ENCODE measurements at places on chromosomes 4 and X. TPM values are rescaled to one million over a fixed set of nuclear protein-coding genes. Genes with fewer than 3 reads are reported as not detected.

The STBD1 gene
- total RNA-seq = 15.0 TPM

The CXXC4 gene
- not detected for total RNA-seq

The NXT2 gene
- 9.5 TPM for total RNA-seq

The STAG2 gene
- total RNA-seq = 36.1 TPM

GRCh38 chr4:170758988-170759387 is 669.2 kb upstream of the AADAT start:
- H3K4me1 ChIP-seq = no peaks in the 10 kb centered on the region
- peaks cover 6% of the 10 kb centered on the region for H3K27me3 ChIP-seq
- H3K27ac ChIP-seq = no peak overlapping the region
- no peak overlapping the region for H3K4me3 ChIP-seq

DNA sequence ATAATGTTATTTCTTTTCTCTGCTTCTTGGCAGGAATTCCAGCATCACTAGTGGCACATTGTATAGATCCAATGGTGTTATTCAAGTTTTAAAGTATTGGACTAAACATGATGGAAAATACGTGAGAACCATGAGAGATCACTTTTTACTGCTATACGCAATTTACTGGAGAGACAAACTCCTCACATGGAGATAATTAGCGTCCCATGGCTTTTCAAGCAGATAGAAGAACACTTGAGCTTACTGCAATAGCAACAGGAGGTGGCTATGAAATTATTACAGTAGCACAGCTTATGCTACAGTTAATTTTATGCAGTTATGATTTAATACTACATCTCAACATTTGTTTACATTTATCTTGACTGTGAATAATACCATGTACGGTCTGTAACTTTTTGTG is 11.9 kb upstream of the TMEM185A start:
- no peak for DNase-seq
- no peaks in the 10 kb centered on the region for H3K36me3 ChIP-seq
- no peak overlapping the region for H3K4me3 ChIP-seq
- no peak overlapping the region for H3K27ac ChIP-seq
- H3K27me3 ChIP-seq = no peaks in the 10 kb centered on the region

- H3K4me3 ChIP-seq = no peak overlapping the region
- DNase-seq = no peak
- peaks cover 37% of the 10 kb centered on the region for H3K4me1 ChIP-seq
- H3K36me3 ChIP-seq = peaks cover 3% of the 10 kb centered on the region
- H3K27ac ChIP-seq = no peak overlapping the region
Observed at GRCh38 chr4:87100168-87100567, 120.2 kb downstream of the KLHL8 start.

DNA sequence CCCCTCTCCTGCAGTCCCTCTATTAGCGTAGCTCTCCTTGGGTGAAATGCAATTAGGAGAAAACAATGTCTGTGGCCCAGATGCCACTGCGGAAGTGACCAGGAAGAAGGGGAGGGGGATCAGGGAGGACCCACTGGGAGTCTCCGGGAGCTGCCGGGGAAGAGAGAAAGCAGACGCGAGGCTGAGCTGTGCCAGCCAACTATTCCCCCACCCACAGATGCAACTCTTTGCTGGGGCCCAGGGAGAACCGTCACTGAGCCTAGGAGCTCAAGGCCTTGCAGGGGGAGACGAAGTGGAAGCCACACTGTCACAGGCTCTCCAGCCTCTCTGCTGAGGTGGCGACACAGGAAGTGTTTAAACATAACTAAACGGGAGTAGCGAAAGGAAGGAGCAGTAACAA is 149.2 kb downstream of the BCOR start:
- H3K4me1 ChIP-seq = peaks cover 14% of the 10 kb centered on the region
- no peak overlapping the region for H3K27ac ChIP-seq
- DNase-seq = peak; percentile 32
- no peaks in the 10 kb centered on the region for H3K36me3 ChIP-seq
- no peak overlapping the region for H3K4me3 ChIP-seq
- H3K27me3 ChIP-seq = peaks cover 1% of the 10 kb centered on the region

DNA sequence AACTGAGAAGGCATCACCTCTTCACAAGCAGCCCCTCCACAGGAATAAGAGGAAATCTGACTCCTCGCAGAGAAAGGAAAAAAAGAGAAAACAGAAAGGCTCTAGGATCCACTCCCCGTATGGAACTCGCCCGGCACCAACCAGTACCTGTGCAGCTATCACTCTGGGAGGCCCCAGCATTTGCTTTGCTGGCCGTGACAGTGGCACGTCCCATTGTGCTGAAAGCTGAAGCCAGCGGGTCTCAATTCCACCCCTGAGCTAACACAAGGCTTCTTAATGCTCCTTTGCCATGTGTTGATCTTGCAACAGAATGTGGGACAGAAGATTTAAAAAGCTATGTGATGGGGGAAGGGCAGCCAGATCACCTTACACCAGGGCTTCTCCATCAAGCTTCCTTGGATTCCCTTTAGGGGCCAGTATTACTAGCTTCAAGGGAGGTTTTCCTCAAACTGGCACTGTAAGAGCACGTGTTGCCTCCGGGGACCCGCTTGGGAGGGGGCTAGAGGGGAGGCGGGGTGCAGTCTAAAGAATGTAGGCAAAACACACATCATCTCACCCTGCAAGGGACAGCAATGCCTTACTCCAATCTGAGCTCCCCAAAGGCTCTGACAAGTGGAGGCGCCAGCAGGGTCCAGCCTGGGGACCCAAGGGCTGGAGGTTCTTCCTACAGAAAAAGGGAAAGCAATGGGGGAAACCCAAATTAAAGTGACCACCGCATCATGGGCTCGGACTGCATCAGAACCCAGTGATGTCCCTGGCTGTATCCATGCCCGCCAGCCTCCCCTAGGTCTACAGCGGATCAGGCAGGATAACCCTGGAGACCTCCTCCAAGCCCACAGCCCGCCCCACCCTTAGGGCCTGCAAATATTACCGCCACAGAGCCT is 1.2 kb downstream of the USP46 start:
- peak overlapping the region; percentile 75 for H3K4me3 ChIP-seq
- peaks cover 11% of the 10 kb centered on the region for H3K36me3 ChIP-seq
- H3K27me3 ChIP-seq = no peaks in the 10 kb centered on the region

GRCh38 chrX:73930300-73930699 is 367.3 kb downstream of the CHIC1 start:
- no peak for DNase-seq
- peaks cover 1% of the 10 kb centered on the region for H3K36me3 ChIP-seq
- no peak overlapping the region for H3K27ac ChIP-seq
- H3K27me3 ChIP-seq = no peaks in the 10 kb centered on the region
- H3K4me3 ChIP-seq = no peak overlapping the region

DNA sequence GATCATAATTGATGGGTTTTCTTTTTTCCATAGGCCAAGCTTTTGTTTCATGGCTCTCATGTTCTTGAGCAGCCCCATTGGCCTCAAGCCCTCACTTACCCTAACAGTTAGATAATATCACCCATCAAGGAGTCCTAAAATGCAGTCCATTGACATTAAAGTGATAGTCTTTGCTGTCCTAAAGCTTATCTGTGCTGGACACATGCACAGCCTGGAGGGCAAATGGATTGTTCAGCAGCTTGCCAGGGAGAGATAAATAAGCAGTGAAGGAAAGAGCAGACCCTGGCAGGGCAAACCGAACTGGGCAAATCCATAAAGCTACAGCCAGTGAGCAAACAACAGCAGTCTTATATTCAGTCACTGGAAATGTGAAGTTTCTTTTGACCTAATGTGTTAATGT is 199.6 kb upstream of the MID1 start:
- H3K27me3 ChIP-seq = no peaks in the 10 kb centered on the region

- no peak for DNase-seq
- H3K27ac ChIP-seq = no peak overlapping the region
- no peaks in the 10 kb centered on the region for H3K27me3 ChIP-seq
- no peak overlapping the region for H3K4me3 ChIP-seq
- H3K36me3 ChIP-seq = no peaks in the 10 kb centered on the region
Observed at GRCh38 chr4:31054295-31054694, 334.1 kb downstream of the PCDH7 start.

- no peaks in the 10 kb centered on the region for H3K27me3 ChIP-seq
- H3K4me3 ChIP-seq = no peak overlapping the region
- H3K36me3 ChIP-seq = peaks cover 1% of the 10 kb centered on the region
- peaks cover 12% of the 10 kb centered on the region for H3K4me1 ChIP-seq
Observed at GRCh38 chr4:142480244-142480643, 365.9 kb downstream of the INPP4B start.

GRCh38 chr4:29972121-29972520 is 748.0 kb upstream of the PCDH7 start:
- no peak overlapping the region for H3K4me3 ChIP-seq
- no peak for DNase-seq
- no peaks in the 10 kb centered on the region for H3K4me1 ChIP-seq
- H3K27me3 ChIP-seq = no peaks in the 10 kb centered on the region
- H3K36me3 ChIP-seq = no peaks in the 10 kb centered on the region

GRCh38 chr4:169745291-169745690 is 12.5 kb downstream of the HPF1 start:
- H3K27me3 ChIP-seq = no peaks in the 10 kb centered on the region
- no peak for DNase-seq
- H3K4me1 ChIP-seq = peaks cover 10% of the 10 kb centered on the region
- H3K4me3 ChIP-seq = no peak overlapping the region

DNA sequence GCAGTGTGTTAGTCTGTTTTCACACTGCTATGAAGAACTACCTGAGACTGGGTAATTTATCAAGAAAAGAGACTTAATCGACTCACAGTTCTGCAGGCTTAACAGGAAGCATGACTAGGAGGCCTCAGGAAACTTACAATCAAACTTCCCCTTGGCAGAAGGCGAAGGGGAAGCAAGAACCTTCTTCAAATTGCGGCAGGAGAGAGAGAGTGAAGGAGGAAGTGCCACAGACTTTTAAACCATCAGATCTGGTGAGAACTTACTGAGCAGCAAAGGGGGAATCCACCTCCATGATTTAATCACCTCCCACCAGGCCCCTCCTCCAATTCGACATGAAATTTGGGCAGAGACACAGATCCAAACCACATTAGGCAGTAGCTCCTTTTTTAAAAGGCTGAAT is 59.2 kb upstream of the LEF1 start:
- no peak overlapping the region for H3K4me3 ChIP-seq
- no peaks in the 10 kb centered on the region for H3K4me1 ChIP-seq
- H3K27ac ChIP-seq = no peak overlapping the region
- no peaks in the 10 kb centered on the region for H3K27me3 ChIP-seq
- peaks cover 1% of the 10 kb centered on the region for H3K36me3 ChIP-seq
- no peak for DNase-seq

Data from chondrocyte (in vitro differentiated cells).